ENCODE measurements at places on chromosomes 4 and X.

DNA sequence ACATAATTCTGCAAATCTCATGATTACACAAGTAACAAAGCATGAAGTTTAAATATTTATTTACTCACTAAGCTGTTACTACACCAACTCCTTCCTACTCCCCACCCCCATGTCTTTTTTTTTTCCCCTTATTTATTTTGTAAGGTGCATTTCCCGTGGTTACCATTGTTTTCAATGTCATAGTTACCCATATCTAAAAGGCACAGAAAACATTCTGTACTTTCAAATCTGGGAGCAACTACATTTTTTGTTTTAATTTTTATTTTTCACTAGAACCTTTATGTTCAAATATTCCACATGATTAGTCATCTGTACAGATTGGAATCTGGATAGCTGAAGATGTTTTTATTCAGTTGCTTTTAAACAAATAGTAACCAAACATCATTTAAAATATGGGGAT lies 62.8 kb downstream of the PPP3CA start:
- no peak for DNase-seq

DNA sequence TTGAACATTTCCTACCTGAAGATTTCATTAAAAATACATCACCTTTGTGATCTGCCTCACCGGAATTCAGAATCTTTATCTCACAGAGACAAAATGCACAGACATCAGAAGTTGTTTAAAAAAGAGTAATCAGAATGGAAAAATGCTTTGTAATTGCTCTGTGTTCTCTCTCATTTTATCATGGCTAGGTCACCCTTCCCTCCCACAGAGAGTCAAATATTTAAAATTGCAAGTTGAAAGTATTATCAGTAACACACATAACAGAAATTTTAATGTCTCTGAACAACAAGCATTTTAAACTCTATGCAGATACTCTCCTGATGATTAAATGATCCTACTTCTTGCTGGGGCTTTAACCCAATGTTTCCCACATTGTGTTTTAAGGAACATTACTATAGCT lies 362.0 kb downstream of the CBLL2 start:
- DNase-seq: no peak

DNA sequence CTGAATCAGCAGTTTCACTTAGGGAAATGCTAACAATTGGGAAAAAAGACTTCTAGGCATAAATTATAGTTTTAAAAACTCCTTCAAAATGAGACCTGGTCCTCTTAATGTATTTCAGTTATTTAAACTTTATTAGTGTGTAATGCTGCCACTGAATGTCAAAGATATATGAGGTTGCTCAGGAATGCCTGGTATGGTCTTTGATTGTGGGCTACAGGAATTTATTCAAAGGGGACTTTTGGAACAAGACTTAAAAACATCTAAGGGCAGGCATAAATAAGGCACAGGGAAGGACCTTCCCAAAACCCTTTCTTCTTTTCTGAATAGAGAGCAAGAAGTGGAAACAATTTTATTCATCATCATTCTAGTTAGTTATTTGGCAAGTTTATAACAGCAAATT lies 439.1 kb downstream of the TLL1 start:
- DNase-seq: no peak

GRCh38 chr4:123232439-123232838 lies 164.2 kb upstream of the SPRY1 start:
- DNase-seq: no peak

GRCh38 chr4:174215057-174215456 lies 68.4 kb downstream of the FBXO8 start:
- DNase-seq: no peak

DNA sequence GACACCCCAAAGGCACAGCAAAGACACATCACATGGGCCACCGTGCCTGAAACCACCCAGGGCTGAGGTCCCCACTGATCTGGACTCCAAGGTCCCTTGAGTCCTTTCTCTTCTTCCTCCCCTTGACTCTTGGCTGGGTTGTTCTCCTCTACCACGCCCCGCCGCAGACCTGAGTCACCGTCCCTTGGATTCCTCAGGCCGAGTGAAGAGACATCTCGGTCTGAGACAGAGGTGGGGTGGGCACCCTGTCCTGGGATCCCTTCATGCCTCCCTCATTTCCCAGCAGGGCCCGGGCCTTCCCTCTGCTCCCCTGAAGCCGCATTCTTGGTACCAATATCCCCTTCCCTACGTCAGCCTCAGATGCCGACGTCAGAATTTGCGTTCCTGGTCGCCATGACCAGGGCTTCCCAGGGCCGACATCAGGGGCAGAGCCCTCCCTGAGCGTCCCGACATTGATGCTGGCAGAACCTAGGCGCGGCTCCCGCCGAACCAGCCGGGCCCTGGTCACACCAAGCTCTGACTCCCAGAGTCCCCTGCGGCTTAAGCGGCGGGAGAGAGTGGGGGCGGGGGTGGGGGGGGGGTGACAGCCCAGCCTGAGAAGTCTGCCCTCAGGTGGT lies 498 bp downstream of the MAGEA10 start:
- no peak for DNase-seq

DNA sequence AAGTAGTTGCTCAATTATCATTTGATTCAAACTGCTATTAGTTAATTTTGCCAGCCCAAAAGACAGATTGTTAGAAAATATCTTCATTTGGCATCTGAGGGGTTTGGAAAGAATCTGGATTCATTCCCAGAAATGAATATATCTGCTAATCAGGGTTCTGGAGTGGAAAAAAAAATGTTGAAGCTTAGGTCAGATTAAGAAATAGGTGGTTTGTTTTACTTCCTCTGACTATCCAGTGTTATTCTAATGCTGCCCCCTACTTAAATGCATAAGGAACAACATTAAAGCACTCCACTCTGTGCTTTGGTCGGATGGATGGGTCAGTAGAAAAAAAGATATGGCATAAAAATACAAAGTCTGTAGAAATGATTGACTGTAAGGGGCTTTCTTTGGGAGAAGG lies 89.0 kb downstream of the LUZP4 start:
- DNase-seq: no peak

GRCh38 chr4:5858020-5858769 lies 34.7 kb downstream of the CRMP1 start:
- no peak for DNase-seq

- DNase-seq: no peak
Measured at GRCh38 chr4:76084542-76084941, 10.0 kb downstream of the ART3 start.

DNA sequence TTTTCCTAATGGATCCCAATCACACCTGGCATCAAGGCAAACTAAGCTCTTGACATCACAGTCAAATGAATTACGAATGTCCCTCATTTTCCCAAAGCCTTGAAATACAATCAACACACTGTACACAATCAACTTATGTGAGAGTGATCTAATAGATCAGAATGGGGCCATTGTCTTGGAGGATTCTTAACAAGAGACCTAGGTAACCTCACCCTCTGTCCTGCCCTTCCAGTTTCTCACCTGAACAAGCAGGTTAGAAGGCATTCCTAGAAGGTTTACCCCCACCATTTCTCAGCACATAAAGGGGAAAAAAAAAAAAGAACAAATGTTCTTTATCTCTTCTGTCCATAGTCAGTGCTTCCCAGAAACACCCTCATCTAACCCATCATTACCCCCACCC lies 6.3 kb downstream of the SLC39A8 start:
- no peak for DNase-seq

DNA sequence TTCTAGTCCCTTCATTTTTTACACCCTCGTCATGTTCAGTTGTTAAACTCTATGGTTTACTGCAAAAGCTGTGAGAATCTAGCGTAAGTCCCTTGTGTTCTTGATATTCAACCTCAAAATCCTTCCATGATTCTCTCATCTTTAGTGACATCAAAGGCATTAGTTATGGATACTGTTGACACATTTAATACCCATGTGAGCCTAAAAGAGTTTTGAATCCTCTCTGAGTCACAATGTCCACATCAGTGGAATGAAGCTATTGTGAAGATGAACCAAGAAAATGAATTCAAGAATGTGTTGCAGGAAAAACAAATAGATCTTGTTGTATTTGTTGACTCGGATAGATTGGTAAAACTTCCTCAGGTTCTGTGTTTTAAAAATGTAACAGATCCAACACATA lies 394.7 kb upstream of the ATOH1 start:
- no peak for DNase-seq

- DNase-seq: no peak
Measured at GRCh38 chr4:53855581-53856250, 208.7 kb downstream of the CHIC2 start.

DNA sequence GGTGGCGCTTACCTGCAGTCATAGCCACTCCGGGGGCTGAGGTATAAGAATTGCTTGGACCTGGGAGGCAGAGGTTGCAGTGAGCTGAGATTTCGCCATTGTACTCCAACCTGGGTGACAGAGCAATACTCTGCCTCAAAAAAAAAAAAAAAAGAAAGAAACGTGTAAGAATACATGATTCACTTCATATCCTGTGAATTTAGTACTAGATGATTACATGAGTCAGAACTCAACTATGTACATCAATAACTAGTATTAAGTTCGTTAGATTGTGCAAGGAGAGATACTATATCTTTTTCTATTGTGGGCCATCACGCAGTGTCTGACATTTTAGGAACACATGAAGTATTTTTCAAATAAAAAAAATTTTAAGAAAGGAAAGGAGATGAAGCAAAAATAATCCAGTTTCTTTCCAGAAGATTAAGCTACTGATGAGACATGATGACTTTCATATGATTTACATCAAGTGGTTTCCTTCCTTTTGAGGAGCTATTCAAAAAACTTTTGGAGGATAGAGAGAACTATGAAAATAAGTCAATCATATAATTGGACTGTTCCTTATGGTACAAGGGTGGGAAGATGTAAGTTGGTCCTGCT lies 64.7 kb upstream of the EXOC1L start:
- no peak for DNase-seq

GRCh38 chr4:58301376-58301999 lies 1191.3 kb upstream of the IGFBP7 start:
- no peak for DNase-seq

DNA sequence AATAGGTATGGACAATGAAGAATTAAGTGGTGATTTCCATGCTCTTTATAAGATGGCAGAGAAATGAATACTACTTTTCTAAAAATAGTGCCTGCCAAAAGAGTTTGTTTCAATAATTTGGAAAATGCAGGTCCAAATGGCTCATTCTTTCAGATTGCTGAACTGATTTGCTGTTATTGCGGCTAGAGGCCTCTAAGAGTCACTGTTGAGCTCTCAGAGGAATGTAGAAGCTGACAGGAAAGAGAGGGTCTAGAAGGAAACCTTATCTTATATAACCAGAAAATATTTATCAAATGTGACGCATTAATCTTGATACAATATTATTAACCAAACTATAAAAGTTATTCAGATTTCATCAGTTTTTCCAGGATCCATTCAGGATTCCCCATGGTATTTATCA lies 65.7 kb upstream of the PAGE1 start:
- DNase-seq: peak; percentile 1
